Upper lobe of left lung (tissue), 6 donors: ENCODE measurements at places on chromosomes 4 and X. TPM values are rescaled to one million over a fixed set of nuclear protein-coding genes. Genes with fewer than 3 reads are reported as not detected.
A peak's percentile ranks its signal among the peaks of the same experiment; 100 is the strongest.

DNA sequence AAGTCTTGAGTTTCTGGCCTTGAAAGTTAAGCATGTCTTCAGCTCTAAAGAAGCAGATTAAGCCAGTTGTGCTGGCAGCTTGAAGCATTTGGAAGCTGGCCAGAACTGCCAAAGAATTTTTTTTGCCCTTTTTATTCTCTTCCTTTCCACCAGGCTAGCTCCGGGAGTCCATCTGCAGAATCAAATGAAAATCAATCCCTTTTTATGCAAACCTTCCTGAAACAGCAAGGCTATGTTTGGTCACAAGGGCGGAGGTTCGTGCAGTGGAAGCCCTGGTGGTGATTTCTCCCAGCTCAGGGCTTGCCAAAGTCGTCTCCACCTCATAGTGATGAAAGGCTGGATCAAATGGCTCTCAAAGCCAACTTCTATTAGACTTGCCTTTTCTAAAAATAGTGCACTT lies 21.6 kb upstream of the C4orf54 start:
- H3K4me1 ChIP-seq, result no peaks in the 10 kb centered on the region
- no peak overlapping the region for H3K27ac ChIP-seq
- H3K27me3 ChIP-seq, result no peaks in the 10 kb centered on the region
- no peaks in the 10 kb centered on the region for H3K36me3 ChIP-seq

GRCh38 chrX:54808109-54808604 lies 612 bp downstream of the MAGED2 start:
- no peaks in the 10 kb centered on the region for H3K27me3 ChIP-seq
- H3K4me3 ChIP-seq, result peak overlapping the region; percentile 65
- peaks cover 34% of the 10 kb centered on the region for H3K36me3 ChIP-seq
- H3K4me1 ChIP-seq, result peaks cover 6% of the 10 kb centered on the region

GRCh38 chr4:153589703-153590595 lies 94.1 kb upstream of the TLR2 start:
- H3K4me1 ChIP-seq, result no peaks in the 10 kb centered on the region
- no peak for DNase-seq
- H3K4me3 ChIP-seq, result no peak overlapping the region
- H3K27me3 ChIP-seq, result no peaks in the 10 kb centered on the region

DNA sequence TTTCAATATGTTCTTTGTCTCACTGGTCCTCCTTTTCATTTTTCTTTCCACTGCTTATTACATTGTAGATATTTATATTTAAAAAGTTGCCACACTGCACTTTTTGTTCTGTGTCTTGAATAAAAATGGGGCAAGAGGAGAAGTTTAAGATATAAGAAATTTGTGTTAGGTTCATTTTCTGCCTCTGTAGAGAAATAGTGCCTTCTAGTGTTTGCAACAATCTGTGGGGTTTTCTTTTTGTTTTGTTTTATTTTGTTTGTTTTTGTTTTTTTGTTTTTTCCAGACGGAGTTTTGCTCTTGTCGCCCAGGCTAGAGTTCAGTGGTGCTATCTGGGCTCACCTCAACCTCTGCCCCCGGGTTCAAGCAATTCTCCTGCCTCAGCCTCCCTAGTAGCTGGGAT lies 20.1 kb upstream of the SMIM14 start:
- no peak for DNase-seq
- no peak overlapping the region for H3K27ac ChIP-seq
- no peaks in the 10 kb centered on the region for H3K4me1 ChIP-seq
- no peaks in the 10 kb centered on the region for H3K36me3 ChIP-seq
- H3K4me3 ChIP-seq, result no peak overlapping the region

GRCh38 chr4:26905172-26905571 lies 44.5 kb downstream of the STIM2 start:
- H3K27ac ChIP-seq, result no peak overlapping the region
- peaks cover 13% of the 10 kb centered on the region for H3K4me1 ChIP-seq
- H3K27me3 ChIP-seq, result no peaks in the 10 kb centered on the region
- no peak overlapping the region for H3K4me3 ChIP-seq

- no peak for DNase-seq
- H3K36me3 ChIP-seq, result no peaks in the 10 kb centered on the region
- H3K4me1 ChIP-seq, result no peaks in the 10 kb centered on the region
- no peak overlapping the region for H3K4me3 ChIP-seq
- H3K27ac ChIP-seq, result no peak overlapping the region
These were observed 36.0 kb upstream of the SPANXC start for GRCh38 chrX:141278306-141278705.

GRCh38 chr4:181272422-181272821 lies 970.8 kb upstream of the TENM3 start:
- no peaks in the 10 kb centered on the region for H3K27me3 ChIP-seq
- H3K27ac ChIP-seq, result no peak overlapping the region
- no peak overlapping the region for H3K4me3 ChIP-seq
- H3K4me1 ChIP-seq, result no peaks in the 10 kb centered on the region
- no peak for DNase-seq
- H3K36me3 ChIP-seq, result no peaks in the 10 kb centered on the region

- H3K36me3 ChIP-seq, result no peaks in the 10 kb centered on the region
- H3K4me1 ChIP-seq, result peaks cover 15% of the 10 kb centered on the region
- DNase-seq, result no peak
- no peaks in the 10 kb centered on the region for H3K27me3 ChIP-seq
- no peak overlapping the region for H3K4me3 ChIP-seq
- no peak overlapping the region for H3K27ac ChIP-seq
These were observed 1.2 kb downstream of the NEK1 start for GRCh38 chr4:169611157-169611556.

DNA sequence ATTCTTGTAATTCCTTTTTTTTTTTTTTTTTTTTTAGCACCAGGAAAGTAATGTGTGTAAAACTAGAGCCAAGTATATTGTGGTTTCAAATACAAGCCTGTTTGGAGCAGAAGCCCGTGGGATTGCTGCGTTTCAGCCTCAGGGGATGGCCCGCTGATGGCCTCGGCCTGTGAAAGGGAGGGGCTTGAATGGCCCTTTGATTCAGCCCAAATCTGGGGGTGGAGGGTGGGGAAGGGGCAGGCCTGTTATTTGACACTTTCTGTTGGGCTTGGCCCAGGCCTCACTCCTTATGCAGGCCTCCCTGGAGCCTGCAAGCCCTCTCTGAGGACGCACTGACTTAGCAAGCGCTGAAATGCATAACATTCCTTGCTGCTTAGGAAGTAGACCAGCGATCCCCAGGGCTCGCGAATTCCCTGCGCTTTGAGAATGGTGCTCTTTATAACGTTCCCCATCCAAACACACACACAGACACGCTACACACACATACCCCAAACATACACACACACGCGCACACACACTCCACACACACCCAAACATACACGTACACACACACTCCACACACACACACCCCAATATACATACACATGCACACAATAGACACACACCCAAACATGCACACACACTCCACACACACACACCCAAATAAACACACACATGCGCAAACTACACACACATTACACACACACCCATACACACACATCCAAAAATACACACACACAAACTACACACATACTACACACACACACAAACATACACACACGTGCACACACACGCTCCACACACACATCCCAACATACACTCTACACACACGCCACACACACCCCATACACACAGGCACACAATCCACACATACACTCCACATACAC lies 29.6 kb downstream of the TLR10 start:
- no peak for DNase-seq
- no peak overlapping the region for H3K4me3 ChIP-seq

- no peaks in the 10 kb centered on the region for H3K27me3 ChIP-seq
- H3K4me3 ChIP-seq, result no peak overlapping the region
- no peaks in the 10 kb centered on the region for H3K36me3 ChIP-seq
- no peak overlapping the region for H3K27ac ChIP-seq
- DNase-seq, result no peak
- no peaks in the 10 kb centered on the region for H3K4me1 ChIP-seq
These were observed 14.3 kb downstream of the ZRSR2 start for GRCh38 chrX:15804563-15804962.

GRCh38 chr4:42252315-42252714 lies 99.9 kb upstream of the BEND4 start:
- H3K27me3 ChIP-seq, result no peaks in the 10 kb centered on the region
- no peaks in the 10 kb centered on the region for H3K36me3 ChIP-seq
- no peaks in the 10 kb centered on the region for H3K4me1 ChIP-seq
- no peak for DNase-seq
- H3K4me3 ChIP-seq, result no peak overlapping the region

- no peak overlapping the region for H3K4me3 ChIP-seq
- no peak overlapping the region for H3K27ac ChIP-seq
- no peaks in the 10 kb centered on the region for H3K4me1 ChIP-seq
- H3K36me3 ChIP-seq, result no peaks in the 10 kb centered on the region
- DNase-seq, result no peak
- no peaks in the 10 kb centered on the region for H3K27me3 ChIP-seq
These were observed 40.3 kb upstream of the TFDP3 start for GRCh38 chrX:133258481-133258880.

- H3K36me3 ChIP-seq, result no peaks in the 10 kb centered on the region
- no peak for DNase-seq
- H3K27ac ChIP-seq, result no peak overlapping the region
- no peak overlapping the region for H3K4me3 ChIP-seq
These were observed 87.9 kb upstream of the SPRY1 start for GRCh38 chr4:123308667-123309066.

- no peaks in the 10 kb centered on the region for H3K36me3 ChIP-seq
- H3K4me3 ChIP-seq, result no peak overlapping the region
- H3K4me1 ChIP-seq, result no peaks in the 10 kb centered on the region
These were observed 195.7 kb downstream of the GPAT3 start for GRCh38 chr4:83731609-83732008.

GRCh38 chr4:158870626-158871334 lies 102.0 kb downstream of the FNIP2 start:
- DNase-seq, result no peak
- peaks cover 42% of the 10 kb centered on the region for H3K36me3 ChIP-seq
- H3K27me3 ChIP-seq, result no peaks in the 10 kb centered on the region
- no peak overlapping the region for H3K27ac ChIP-seq
- H3K4me1 ChIP-seq, result no peaks in the 10 kb centered on the region

GRCh38 chrX:35819241-35819640 lies 21.1 kb downstream of the MAGEB16 start:
- no peak for DNase-seq
- H3K27ac ChIP-seq, result no peak overlapping the region
- H3K4me3 ChIP-seq, result no peak overlapping the region

GRCh38 chr4:55121246-55121645 lies 4.1 kb downstream of the KDR start:
- no peaks in the 10 kb centered on the region for H3K36me3 ChIP-seq
- no peaks in the 10 kb centered on the region for H3K27me3 ChIP-seq
- no peak overlapping the region for H3K27ac ChIP-seq
- no peak for DNase-seq
- H3K4me3 ChIP-seq, result no peak overlapping the region

DNA sequence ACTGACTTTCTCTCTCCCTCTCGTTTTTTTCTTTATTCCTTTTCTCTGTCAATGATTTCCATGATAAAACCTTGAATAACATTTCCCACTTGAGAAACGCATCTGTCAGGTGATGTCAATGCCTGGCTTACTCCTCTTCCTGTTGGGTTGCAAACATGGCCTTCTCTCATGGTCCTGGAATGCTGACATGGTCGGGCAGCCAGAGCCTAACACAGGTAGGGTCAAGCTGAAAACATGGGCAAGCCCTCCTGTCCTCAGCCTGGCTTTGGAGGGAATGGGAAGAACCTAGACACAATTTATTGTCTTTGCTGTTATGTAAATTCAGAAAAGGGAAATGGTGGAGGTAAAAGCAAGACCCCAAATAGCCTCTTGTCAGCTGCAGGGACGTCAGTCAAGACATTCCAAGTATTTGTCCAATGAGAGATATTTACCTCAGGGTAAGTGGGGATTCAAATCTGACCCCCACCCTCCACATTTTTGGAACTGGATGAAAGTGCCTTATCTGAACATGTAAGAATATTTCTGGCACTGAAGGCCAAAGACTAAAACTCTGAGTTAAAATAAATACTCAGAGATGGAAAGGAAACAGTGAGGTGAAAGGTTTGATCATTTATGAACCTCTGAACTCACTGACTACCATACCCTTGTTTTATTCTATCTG lies 473.8 kb downstream of the SPRY1 start:
- H3K36me3 ChIP-seq, result no peaks in the 10 kb centered on the region

- no peak overlapping the region for H3K4me3 ChIP-seq
- no peak overlapping the region for H3K27ac ChIP-seq
- DNase-seq, result no peak
- H3K36me3 ChIP-seq, result no peaks in the 10 kb centered on the region
- no peaks in the 10 kb centered on the region for H3K27me3 ChIP-seq
These were observed 4.8 kb upstream of the TIMP1 start for GRCh38 chrX:47577424-47577823.

TMEM271 gene
- total RNA-seq, result not detected

DUSP9 gene
- total RNA-seq, result 0.44 TPM

ALPK1 gene
- total RNA-seq, result 24.2 TPM

CYLC1 gene
- total RNA-seq, result not detected

PRKG2 gene
- total RNA-seq, result 8.9 TPM

FRAS1 gene
- total RNA-seq, result 4.3 TPM
